ENCODE measurements at places on chromosomes 16 and 17.

DNA sequence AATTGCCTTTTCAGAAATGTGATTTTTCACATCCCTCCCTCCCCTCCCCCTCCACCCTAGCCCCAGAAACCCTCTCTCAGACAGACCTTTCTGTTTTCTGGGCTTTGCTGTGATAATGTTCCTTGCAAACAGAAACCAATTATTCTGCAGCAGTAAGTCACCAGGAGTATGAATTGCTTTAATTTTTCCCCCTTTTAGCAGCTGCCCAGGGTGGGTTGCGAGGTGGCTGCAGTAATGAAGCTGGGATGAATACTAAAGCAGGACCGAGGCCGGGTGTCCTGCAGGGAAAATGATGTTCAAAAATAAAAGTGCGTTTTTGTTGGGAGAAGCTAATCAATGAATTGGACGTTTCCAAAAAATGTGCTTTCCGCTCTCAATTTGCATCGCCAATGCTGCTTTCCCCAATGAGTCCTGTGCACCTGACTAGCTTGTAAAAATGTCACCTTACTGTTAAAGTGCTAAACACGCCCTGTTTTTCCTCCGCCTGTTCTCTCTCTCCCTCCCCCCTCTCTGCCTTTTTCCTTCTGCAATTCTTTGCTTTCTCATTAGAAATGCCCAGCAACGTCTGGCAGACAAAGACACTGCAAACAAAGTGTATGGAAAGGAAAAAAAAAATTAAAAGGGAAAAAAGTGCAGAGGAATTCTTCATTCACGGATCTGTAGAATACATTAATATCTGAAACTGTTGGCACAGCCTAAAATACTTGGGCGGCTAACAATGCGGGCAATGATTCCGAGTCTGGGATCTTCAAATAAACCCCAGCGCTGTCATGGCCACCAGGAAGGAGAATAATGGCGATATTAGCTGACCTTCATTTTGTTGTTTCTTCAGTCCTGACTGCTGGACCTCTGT lies 244.1 kb downstream of the STX8 start:
- no peak for DNase-seq

DNA sequence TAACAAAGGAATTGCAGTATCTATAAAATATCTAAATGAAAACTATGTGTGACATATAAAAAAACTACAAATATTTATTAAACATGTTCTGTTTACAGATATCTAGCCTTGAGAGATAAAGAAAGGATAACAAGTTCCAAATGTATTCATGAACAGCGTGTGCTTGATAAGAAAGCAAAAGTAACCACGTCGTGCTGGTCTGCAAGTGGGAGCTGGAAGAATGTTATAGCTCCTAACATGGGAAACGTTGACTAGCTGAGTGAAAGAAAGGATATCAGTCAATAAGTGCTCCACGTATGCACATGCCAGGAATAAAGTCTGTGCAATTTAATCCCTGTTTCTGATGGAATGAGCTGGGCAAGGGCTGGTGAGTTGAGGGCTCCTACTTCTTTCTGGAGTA lies 71.2 kb upstream of the CDYL2 start:
- no peak for DNase-seq

DNA sequence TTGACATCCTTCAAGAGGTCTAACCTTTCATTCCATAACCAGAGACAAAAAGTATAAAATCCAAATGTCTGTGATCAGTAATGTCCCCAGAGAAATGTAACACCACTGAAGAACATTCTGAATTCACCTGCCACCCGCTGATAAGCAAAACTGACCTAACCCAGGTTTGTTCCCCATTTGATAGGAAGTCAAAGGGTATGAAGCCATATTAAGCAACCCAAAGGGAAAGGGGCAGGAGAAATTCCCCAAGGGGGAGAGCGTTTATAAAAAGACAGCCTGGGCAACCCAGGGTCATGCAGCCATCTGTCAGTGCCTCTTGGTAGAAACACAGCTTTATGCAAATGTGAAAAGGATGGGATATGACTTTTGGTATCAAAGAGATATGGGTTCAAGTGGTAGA lies 30.7 kb upstream of the PIK3R6 start:
- no peak for DNase-seq

GRCh38 chr16:83602761-83603722 lies 204.7 kb upstream of the HSBP1 start:
- no peak for DNase-seq

DNA sequence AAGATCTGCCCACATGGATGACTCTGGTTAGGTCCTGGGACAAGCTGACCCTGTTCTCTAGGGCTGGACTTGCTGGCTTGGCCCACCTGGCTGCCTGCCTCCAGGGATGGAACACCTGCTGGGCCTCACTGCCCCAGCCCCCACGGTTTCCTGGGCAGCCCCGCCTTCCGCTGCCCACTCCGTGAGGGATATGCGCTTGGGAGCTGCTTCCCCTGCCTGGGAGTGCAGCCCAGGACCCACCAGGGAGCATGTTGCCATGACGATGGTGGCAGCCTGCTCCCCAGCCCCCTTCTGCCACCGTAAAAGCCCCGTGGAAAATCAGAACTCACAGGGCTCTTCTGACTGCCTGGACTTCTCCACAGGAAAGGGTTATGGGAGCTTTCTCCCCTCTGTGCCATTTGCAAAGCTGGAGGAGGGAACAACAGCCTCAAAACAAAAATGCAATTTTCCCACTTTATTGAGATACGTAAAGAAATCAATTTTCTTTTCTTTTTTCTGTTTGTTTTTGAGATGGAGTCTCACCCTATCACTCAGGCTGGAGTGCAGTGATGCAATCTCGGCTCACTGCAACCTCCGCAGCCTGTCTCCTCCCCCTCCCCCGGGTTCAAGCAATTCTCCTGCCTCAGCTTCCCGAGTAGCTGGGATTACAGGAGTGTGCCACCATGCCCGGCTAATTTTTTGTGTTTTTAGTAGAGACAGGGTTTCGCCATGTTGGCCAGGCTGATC lies 18.0 kb upstream of the GAS7 start:
- no peak for DNase-seq

DNA sequence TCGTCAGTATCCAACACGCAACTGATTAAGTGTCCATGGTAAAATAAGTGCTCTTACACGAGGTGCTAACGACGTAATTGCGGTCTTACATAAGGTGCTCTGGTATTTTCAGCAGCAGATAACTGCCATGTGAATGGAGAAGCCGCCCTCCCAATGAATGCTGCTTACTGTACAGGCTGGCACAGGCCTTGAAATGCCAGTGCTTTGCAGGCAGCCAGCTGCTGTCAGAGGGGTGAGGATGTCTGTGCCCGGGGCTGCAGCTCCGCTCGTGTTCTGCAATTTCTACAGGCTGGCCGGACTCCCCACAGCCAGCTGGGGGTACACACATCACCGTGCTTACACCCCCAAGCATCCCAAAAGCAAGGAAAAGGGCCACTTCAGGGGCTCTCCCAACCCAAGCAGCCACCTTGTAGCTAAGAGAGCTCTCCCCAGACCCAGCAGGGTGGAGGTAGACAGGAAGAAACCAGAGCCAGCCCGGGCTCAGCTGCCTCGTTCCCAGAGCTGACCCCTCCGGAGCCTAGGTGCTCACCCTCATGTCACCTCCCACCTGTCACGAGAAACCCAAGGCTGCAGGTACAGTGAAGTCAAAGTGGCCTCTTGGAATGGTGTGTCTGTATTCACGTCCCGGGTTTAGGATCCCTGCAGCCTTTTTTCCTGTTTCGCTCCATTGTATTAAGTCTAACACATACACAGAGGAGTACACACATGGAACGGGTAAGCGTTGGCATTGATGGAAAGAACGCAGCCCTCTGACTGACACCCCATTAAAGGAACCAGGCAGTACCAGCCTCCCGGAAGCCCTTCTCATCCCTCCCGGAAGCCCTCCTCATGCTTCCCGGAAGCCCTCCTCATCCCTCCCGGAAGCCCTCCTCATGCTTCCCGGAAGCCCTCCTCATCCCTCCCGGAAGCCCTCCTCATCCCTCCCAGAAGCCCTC lies 27.2 kb upstream of the RPH3AL start:
- no peak for DNase-seq

GRCh38 chr17:69608808-69609472 lies 194.4 kb downstream of the MAP2K6 start:
- DNase-seq = no peak

- peak; percentile 96 for DNase-seq
Measured at GRCh38 chr16:3400779-3401688, at the start of the genes ZNF174 and ZSCAN32. Gene ZNF174, plus strand, starts transcription at chr16:3401215. Its CDS starts 790 bp downstream, at chr16:3402005. Gene ZSCAN32, minus strand, starts transcription at chr16:3401004. Its CDS starts 3,447 bp downstream, at chr16:3397557.

- no peak for DNase-seq
Measured at GRCh38 chr16:25707982-25708583, 16.3 kb downstream of the HS3ST4 start.

GRCh38 chr16:8740775-8741355 lies 56.6 kb downstream of the TMEM186 start:
- no peak for DNase-seq

DNA sequence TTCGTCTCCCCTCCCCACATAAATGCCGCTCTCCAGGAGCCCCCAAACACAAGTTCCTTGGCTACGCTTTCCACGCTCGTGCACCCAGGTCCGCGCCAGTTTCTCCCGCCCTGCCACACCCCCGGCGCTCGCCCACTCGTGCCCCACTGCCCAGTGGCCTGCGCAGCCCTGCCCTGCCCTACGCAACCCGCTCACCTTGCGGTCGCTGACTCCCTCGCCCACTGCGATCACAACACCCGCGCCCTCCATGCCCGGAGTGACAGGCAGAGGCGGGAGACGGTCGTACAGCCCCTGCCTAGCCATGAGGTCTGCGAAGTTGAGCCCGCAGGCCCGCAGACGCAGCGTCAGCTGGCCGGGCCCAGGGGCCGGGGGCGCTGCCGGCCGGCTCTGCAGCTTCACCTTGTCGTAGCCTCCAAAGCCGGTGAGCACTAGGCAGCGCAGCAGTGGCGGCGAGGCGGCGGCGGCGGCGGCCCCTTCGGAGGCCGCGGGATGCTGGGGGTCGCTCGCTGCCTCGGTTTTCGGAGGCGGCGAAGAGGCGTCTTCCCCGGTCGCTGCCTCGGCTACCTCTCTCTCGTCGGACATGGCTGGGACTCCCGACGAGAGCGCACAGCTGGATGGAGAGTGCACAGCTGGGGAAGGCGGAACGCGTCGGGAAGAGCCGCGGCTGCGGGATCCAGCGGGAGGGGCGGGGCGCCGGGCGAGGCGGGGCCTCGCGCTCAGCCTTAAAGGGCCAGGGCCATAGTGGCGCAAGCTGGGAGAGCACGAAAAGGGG lies at the start of gene VAT1:
TSS of gene VAT1 (minus strand) at position 645 of the 772 bp plus-strand sequence. CDS start at position 582, 63 bp downstream.
- DNase-seq = peak; percentile 29
